ENCODE measurements at places on chromosomes 4 and X.
A peak's percentile ranks its signal among the peaks of the same experiment; 100 is the strongest.

- no peak for DNase-seq
Measured at GRCh38 chr4:729336-730315, 24.0 kb downstream of the PCGF3 start.

- no peak for DNase-seq
Measured at GRCh38 chrX:28188526-28188925, 207.3 kb upstream of the DCAF8L1 start.

DNA sequence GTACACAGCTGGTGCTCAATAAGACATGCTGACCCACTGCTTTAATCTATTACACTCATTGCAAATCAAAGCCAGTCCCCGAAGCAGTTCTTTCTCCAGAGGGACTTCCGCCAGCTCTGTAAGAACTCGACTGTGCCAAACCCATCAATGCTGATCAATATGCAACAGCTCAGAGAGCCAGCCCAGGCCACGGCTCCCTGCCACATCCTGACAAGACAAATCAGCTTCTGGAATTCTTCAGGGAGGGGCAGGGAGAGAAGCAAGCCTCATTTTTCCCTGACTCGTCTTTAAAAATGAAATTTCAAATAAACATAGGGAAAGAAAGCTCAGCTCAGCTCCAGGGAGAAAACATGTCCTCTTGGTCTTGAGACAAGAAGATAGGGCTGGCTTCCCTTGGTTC, 5.3 kb upstream of the ADRA2C start:
- DNase-seq, result no peak

- DNase-seq, result no peak
Measured at GRCh38 chrX:107506596-107507031, 57.2 kb downstream of the FRMPD3 start.

DNA sequence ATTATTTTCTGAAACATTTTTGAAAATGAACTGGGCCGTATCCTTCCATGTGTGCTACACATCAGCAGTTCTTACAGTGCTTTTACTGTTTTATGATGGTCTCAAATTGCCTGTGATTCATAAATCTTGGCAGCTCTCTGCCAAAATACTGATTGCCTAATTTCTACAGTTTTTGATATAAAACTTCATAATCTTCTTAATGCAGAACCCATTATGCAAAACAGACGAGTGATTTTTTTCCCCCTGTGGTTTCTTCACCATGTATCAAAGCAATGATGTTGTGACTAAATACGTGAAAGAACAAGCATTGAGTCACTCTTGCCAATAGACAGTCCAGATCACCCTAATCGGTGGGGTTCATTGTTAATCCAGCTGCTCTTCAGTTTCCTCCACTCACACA, 156.4 kb upstream of the WDR1 start:
- no peak for DNase-seq

- DNase-seq, result no peak
Measured at GRCh38 chr4:163493643-163494359, 689 bp upstream of the TMA16 start.

GRCh38 chrX:155216940-155217440, 730 bp downstream of the VBP1 start:
- DNase-seq, result peak; percentile 22

GRCh38 chrX:2389324-2389723, 111.5 kb downstream of the DHRSX start:
- no peak for DNase-seq

DNA sequence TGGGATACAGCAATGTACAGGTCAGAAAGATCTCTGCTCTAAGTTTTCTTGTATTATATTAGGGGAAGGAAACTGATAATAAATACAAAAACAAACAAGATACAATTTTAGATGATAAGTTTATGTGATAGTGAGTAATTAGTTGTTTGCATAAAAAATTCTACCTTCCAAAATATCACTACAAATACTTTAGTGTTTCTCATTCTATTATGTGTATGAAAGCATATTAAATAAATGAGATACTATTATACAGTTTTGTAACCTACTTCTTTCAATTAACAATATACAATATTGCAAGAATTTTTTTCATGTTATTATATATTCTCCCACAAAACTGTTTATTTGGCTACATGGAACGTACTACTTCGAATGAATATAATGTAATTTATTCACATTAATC, 4.2 kb upstream of the FGF2 start:
- no peak for DNase-seq

- DNase-seq, result no peak
Measured at GRCh38 chr4:185405296-185405999, 8.8 kb downstream of the ANKRD37 start.

GRCh38 chr4:75679876-75680575, 6.8 kb upstream of the G3BP2 start:
- no peak for DNase-seq

- DNase-seq, result no peak
Measured at GRCh38 chr4:181271116-181271640, 972.0 kb upstream of the TENM3 start.

DNA sequence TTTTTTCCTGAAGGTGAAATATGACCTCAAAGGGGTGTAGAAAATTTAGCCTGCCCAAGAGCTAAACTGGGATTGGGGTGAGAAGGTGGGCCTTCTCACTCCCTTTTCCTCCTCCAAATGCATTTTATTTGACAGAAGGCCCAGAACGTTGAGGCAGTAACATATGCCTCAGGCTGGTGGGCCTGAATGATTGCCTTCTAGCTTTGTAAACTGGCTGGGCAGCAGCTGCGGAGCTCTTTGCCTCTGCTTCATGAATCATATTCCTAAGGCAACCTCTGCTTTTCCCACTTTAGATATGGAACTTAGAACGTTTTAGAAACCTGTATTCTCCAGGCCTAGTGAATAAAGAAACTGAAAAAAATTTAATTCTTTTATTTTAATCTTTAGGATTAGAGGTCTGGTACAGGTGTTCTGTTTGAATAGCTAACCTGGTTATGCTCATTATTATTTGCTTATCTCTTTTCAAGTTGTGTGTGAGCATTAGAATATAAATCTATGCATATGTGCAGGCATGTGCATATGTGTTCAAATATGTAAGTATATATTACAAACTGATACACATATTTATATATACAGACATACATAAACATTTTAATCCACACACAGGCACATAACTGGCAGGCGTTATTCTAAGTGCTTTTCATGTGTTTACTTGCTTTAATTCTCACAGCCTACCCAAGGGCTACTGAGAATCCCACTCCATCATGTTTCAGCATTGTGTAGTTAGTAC, 11.5 kb downstream of the PRDM8 start:
- no peak for DNase-seq

DNA sequence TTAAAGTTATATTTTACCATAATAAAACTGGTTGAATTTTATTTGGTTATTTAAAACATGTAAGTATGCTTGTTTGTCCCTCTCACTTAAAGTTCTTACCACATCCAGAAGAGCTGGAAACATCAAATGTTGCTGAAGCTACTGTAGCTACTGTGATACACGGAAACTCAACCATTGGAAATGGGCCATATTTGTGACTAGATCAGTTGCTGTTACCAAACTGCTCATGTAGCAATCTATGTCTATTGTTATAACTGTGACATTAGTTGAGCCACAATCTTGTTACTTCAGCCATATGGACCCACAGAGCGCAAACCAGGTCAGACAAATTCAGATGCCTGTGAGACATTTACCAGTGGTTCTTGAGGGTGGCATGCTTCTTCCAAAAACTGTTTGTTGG, 41.6 kb downstream of the NDNF start:
- DNase-seq, result no peak

GRCh38 chr4:154731756-154732155, 12.0 kb upstream of the LRAT start:
- DNase-seq, result no peak

DNA sequence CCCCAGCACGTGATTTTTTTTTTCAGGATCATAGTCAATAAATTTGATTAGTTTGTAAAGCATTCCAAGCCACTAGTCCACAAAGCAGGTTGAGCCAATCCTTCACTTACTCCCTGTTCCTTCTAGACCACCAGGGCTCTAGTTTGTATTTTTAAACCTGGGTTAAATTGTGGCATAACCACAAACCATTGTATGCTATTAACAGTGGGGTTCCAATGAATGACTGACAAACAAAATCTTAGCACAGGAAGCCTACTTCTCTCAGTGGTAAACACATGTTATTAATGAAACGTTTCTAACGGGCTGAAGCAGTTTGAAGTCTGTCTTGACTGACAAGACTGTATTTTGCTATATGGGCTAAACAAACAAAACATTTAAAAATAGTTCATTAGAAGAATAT, 48.6 kb upstream of the GYPA start:
- no peak for DNase-seq

- DNase-seq, result no peak
Measured at GRCh38 chrX:12874581-12874980, 7.7 kb downstream of the TLR7 start.

DNA sequence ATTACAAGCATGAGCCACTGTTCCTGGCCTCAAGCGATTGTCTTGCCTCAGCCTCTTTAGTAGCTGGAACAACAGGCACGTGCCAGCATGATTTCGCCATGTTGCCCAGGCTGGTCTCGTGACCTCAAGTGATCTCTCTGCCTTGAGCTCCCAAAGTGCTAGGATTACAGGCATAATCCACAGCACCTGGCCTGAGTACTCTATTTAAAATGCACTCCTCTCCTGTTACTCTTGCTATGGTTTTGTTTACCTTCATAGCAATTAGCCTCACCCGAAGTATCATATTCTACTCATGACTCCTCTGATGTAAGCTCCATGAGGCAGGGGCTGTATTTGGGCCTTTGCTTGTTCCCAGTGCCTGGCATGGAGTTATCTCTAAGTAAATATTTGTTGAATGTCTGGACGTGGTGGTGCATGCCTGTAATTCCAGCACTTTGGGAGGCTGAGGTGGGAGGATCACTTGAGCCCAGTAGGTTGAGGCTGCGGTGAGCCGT, 92.5 kb upstream of the SLC34A2 start:
- no peak for DNase-seq

GRCh38 chr4:127870281-127870680, 10.4 kb upstream of the PLK4 start:
- no peak for DNase-seq

- no peak for DNase-seq
Measured at GRCh38 chr4:138910914-138911336, 104.7 kb upstream of the NOCT start.

- no peak for DNase-seq
Measured at GRCh38 chrX:117957128-117957527, 159.5 kb downstream of the KLHL13 start.

DNA sequence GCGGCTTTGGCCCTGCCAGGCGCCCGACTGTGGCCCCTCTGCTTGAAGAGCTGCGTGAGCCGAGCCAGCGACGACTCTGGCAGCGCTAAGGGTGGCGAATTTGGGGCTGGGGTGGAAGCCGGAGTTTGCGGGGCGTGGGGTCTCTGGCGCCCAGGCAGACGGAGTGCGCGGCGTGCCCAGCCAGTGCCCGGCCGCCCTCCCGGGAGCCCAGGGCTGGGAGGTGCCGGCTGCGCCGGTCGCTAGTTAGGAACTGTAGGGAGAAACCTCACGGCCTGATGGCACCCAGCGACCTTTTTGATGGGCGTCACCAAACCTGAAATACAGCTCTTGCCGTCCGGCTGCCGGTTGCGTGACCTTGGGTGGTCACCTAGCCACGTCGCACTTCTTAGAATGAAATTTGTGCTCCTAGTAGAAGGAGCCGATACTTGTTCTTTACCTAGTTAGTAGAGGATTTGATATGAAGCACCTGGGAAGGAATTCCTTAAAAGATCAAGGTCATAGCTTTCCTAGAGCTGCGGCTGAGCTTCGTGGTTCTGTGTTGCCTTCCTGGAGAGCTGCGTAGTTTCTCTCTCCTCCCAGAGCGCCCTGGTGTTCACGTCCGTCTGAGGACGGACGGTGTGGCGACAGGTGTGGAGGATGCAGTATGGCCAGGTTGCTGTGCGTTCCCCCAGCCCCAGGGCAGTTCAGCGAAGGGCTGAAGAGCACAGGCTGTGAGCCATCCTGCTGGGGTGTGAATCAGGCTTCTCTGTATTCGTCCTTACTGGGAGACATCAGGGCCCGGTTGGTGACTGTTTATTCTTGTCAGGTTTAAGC, 680 bp downstream of the MAEA start:
- peak; percentile 39 for DNase-seq

DNA sequence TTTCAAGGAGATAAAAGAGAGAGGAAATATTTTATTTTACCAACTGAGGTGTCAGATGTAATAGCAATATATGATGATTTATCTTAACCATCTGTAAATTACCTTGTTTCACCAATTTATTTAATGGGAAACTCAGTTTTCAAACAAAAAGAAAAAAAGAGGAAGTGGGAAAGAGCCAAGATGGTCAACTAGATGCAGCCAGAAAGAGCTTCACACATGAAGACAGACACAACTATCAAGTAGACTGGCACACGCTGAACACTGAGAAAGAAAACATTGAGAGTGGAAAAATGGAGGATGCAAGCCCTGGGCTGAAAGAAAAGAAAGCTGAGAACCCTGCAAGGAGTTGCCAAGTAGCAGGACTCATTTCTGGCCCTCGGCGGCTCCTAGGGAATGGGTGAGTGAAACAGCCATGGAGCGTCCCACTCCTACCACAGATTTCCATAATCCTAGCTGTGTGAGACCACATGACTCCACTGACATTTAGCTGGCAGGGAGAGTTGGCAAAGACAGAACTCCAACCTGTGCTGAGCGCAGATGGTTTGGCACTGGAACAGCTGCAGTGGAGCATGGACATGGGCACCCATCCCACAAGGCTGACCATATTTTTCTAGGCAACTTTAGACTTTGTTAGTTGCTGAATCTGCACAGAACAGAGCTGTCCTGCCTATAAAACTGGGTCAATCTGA, 409.3 kb downstream of the FAM47B start:
- DNase-seq, result no peak

GRCh38 chrX:130299279-130300009, 30.7 kb upstream of the ZNF280C start:
- DNase-seq, result no peak
